ENCODE measurements at places on chromosomes 6 and 20.

GRCh38 chr20:42063141-42063540 lies 445.0 kb upstream of the CHD6 start:
- DNase-seq, result no peak

- no peak for DNase-seq
These were observed 12.8 kb downstream of the RBCK1 start for GRCh38 chr20:420721-421574.

- no peak for DNase-seq
These were observed 447.0 kb upstream of the CDH4 start for GRCh38 chr20:60804918-60805630.

GRCh38 chr20:18553746-18554145 lies 13.5 kb upstream of the SMIM26 start:
- DNase-seq, result no peak

DNA sequence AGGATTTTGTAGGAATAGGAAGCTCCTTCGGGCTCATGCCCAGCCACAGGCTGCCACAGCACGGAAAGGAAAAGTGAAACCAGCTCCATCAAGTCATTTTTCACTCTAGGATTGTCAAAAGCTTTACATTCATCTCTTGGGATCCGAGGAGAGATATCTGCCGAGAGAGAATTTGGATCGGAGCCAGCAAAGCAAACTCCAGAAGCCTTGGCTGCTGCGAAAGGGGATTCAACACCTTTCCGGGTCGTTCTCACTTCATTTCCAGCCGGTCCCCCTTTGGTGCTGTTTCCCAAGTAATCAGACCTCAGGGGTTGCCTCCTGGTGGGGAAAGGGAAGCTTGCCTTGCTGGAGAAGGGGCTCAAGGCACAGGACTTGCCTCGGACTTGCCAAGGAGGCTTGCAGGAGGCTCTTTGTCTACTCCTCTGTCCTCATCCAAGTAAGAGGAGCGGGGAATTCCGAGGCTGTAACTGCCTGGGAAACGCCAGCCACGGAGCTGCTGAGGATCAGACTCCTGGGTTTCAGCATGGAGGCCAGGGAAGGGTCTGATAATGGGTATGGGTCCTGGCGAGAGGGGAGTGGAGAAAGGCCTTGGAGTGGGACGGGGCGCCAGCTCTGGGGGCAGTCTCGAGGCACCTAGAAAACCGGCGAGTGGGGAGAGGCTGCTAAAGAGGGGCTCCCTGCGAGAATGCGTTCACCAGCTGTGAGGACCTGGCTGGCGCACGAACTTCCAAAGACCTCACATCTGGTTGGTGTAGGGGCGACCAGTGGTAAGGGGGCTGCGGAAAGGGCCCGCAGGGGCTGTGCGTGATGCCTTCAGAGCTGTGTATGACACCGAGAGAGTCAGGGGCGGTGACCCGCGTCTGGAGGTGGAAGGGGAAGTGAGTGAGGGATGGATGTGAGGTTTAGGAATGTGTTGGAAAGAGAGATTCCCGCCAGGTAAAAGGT lies 702 bp downstream of the ETV7 start:
- peak; percentile 30 for DNase-seq

GRCh38 chr6:135871296-135871695 lies 19.8 kb downstream of the PDE7B start:
- no peak for DNase-seq

DNA sequence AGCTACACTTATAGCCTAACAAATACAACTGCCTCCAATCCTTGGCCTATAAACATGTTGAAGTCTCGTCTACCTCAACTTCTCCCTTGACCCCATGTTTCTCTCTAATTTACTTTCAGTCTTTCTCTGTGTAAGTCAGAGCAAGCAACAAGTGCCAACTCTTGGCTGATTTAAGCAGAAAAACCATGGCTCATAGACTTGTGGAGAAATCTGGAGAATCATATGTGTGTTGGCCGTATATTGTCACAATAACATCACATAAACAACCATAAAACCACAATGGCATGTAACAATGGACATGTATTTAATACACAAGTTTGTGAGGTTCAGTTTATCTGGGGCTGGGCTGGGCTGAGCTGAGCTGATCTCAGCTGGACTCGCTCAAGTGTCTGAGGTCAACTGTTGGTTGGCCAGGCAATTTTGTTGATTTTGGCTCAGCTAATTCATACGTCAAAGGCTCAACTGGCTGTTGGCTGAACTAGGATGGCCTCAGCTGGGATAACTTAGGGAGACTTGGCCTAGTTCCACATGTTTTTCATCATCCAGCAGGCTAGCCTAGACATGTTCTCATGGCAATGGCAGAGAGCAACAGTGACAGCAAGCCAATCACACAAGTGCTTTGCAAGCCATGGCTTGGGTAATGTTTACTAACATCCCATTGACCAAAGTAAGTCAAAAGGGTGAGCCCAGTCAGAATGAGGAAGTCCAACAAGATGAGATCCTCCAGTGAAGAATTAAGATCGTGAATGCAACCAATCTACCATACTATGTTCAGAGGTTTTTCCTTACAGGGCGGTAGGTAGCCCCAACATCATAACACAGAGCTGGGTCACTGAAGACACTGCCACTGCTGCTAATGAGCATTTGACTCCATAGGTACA lies 12.9 kb upstream of the TBC1D22B start:
- DNase-seq, result no peak

GRCh38 chr6:152296648-152297376 lies 340.4 kb downstream of the SYNE1 start:
- no peak for DNase-seq

- DNase-seq, result no peak
These were observed 206.8 kb upstream of the SMLR1 start for GRCh38 chr6:130620338-130620781.

DNA sequence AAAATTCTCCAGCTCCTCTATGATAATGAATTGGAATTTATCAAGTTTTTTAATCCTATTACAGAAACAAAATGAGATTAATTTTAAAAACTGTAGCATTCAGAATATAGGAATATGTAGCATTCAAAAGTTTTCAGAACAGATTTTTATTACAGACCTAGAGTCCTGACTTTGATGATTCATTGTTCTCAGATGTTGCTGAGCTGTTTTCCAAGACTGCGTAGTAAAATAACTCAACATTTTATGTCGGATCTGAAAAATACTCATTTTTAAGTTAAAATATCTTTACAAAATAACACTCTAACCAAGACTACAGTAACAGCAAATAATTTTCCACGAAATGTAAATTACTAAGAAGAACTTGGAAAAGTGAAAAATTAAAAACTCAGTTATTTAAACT lies 67.1 kb downstream of the SYCP2 start:
- no peak for DNase-seq

GRCh38 chr6:37804586-37804985 lies 14.9 kb upstream of the ZFAND3 start:
- no peak for DNase-seq

- DNase-seq, result no peak
These were observed 28.1 kb upstream of the QKI start for GRCh38 chr6:163386329-163386908.

DNA sequence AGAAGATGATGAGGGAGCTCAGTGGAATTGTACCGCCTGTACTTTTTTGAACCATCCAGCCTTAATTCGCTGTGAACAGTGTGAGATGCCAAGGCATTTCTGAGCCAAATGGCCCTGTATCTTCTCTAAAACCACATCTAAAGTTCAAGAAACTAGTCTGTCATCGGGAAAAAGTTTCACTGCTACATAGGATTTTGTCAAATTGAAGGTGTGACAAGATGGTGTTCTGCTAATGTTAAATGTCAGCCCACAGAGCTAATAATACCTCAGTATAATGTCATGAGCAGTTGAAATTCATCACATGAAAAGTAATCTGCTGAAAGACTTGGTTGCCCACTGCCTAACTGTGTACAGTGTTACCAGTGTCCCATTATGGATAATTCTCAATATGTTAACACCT lies 9.6 kb downstream of the SUMO4 start:
- no peak for DNase-seq

DNA sequence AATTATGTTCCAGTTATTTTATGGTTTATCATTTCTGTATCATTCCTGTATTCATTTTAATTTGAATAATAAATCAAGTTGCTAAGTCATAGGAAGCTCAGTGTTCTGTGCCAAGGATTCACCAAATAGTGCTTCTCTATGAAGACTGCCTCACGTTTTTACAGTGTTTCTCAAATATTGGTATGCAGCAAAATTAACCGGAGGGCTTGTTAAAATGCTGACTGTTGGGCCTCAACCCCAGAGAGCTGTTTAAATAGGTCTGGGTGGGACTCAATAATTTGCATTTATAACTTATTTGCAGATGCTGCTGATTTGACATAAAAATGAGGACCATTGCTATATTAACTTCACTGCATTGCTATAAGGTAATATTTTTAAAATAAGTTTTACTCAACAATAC lies 166.7 kb downstream of the TINAG start:
- DNase-seq, result no peak

- no peak for DNase-seq
These were observed 13.9 kb upstream of the CD164 start for GRCh38 chr6:109396046-109396718.

DNA sequence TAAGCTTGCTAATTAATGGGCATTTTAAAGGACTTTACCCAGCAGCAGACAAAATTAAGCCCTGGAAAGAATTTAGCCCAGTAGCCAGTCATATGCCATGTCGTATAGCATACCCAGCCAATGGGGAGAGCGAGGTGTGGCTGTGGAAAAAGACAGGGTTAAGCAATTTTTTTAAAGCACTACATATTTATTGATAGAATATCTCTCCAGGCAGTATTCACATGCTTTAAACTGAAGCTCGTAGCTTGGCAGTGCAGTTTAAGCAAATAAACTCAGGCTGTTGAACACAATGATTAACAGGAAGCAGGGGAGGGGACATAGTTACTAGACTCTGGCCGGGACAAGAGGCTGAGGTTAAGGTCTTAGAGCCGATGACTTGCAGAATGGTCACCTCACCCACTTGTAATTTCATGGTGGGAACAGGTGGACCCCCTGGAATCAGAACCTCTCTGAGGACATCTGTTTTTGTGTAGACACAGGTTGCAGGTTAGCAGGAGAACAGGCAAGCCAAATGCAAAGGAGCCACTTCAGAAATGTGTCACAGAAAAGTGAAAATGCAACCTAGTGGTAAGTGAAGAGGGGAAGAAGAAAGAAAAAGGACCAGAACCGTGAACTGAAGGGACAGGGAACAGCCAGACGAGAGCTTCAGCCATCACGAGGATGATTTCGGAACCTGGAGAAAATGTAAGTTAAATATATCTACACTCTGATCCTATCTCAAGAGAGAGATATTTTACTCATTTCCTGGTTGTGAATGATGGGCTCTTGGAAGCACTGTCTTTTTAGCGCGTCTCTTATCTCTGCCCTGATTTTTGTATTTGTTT lies 7.2 kb downstream of the GCNT2 start:
- DNase-seq, result peak; percentile 65

GRCh38 chr6:70375166-70375565 lies 38.1 kb upstream of the FAM135A start:
- no peak for DNase-seq
